ENCODE measurements at places on chromosomes 13 and 19. TPM values are rescaled to one million over a fixed set of nuclear protein-coding genes. Genes with fewer than 3 reads are reported as not detected.

Gene SGCG
- not detected for total RNA-seq

GRCh38 chr13:20001366-20002190 is 43.1 kb downstream of the ZMYM2 start:
- DNase-seq, result no peak

GRCh38 chr19:16627928-16628182 is 149 bp downstream of the MED26 start:
- no peak for DNase-seq

GRCh38 chr19:45774765-45775164 is 5.7 kb upstream of the SIX5 start:
- peak; percentile 59 for DNase-seq

Gene ZNF470
- 5.6 TPM for total RNA-seq

- no peak for DNase-seq
Observed at GRCh38 chr19:33488826-33489225, 32.8 kb downstream of the PEPD start.
